ENCODE measurements at places on chromosomes 11 and 22. TPM values are rescaled to one million over a fixed set of nuclear protein-coding genes. Genes with fewer than 3 reads are reported as not detected.

Gene PHOX2A
- total RNA-seq: 3.2 TPM

Gene WDR74
- 46.8 TPM for total RNA-seq

Gene ARHGAP42
- 7.7 TPM for total RNA-seq

Gene SYT12
- not detected for total RNA-seq

Gene CASP5
- total RNA-seq: not detected

Gene MRGPRX4
- not detected for total RNA-seq

Gene MMP8
- not detected for total RNA-seq

Gene APOBEC3C
- total RNA-seq: 7.9 TPM

Gene RFPL3
- total RNA-seq: not detected

Gene MS4A4E
- total RNA-seq: 3.9 TPM

Gene SERPINH1
- total RNA-seq: 151 TPM

Gene OR8K3
- total RNA-seq: not detected

Gene TENM4
- 5.5 TPM for total RNA-seq

Gene HIPK3
- 320 TPM for total RNA-seq

Gene NOX4
- total RNA-seq: 23.7 TPM

Gene PRR33
- total RNA-seq: not detected

Gene RASL10A
- 0.73 TPM for total RNA-seq

DNA sequence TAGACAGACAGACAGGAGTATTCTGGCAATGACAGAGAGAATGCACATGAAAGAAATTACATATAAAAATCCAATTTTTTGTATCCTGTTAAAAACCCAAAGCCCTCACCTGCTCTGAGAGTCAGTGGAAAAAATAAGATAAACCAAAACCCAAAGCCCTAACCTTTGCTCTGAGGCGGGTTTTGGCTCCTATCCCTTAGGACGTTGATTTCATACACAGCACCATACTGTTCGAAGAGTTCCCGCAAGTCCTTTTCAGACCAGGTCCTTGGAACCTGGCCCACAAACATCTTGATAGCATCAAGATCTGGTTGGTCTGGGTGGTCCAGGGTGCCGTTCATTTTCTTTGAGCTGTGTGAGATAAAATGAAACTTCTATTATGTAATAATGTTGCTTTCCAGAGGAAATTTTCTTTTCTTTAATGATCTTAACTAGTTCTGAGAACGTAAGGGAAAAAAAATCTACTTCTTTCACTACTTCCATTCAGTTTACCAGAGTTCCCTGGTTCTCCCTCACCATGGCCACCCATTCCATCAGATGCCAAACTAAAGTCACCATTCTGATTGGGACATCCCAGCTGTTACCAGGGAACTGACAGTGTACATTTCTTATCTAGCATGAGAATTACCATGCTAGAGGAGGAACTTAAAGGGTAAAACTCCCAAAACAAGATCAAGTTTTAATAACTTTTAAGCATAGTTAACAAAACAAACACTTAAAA, 39.9 kb upstream of the RAPSN start:
- ATAC-seq: no peak

DNA sequence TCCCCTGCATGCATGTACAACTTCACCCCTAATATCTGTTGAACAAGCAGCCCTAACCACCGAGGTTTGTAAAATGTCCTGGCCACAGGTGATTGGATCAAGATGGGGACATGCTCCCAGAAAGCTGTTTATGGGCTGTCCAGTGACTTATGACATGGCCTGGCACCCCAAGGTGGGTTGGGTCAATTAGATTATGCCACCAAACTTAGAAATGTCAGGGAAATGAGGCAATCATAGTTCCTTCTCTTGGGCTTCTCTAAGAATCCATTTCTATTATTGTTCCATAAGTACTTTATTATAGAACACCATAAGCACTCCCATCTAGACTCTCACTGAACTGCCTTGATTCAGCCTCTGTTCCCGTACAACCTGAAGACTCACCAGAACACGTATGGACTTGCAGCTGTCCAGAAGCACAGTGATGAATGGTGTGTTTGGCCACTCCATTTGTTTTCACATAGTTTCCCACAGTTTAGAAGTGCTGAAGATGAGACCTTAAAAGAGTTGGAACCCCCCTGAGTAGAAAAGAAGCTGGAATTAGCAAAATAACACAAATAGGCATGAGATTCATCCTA, 45.5 kb upstream of the OLFML1 start:
- no peak for ATAC-seq

DNA sequence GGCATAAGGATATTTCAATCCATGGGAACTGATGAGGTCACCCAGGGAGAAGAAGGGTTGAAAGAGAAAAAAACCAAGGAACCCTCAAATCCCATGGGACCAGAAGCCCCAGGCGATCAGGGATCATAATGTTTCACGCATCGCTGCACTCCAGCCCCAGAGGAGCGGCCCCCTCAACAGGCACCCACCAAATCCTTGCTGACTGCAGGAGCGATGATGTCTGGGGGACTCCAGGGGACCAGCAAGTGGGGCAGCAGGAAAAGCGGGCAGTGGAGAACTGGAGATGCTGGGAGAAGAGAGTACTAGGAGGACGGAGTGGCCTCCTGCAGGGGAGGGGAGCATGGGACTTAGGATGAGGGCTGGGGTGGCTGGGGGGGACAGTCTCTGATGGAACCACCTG, 47.7 kb upstream of the LINC01488 start:
- ATAC-seq: no peak

DNA sequence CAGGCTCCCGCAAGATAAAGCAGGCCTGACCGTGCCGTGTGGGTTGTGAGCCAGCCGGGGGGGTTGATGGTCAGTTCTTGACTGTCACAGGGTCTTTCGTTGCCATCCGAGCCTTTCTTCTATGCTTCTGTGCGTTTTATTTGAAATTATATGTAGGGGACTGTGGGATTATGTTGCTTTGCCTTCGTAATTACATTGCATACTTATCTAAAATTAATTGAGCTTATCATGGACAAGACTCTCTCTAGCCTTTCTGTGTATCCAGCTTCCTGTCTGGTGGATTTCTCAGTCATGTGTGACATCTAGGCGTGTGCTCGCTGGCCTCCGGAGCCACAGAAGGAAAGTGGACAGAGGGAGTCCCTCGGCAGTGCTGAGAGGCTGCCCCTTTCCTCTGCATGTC, 93.2 kb downstream of the TBC1D22A start:
- no peak for ATAC-seq

GRCh38 chr11:16797776-16798175, 59.3 kb downstream of the C11orf58 start:
- ATAC-seq: no peak

DNA sequence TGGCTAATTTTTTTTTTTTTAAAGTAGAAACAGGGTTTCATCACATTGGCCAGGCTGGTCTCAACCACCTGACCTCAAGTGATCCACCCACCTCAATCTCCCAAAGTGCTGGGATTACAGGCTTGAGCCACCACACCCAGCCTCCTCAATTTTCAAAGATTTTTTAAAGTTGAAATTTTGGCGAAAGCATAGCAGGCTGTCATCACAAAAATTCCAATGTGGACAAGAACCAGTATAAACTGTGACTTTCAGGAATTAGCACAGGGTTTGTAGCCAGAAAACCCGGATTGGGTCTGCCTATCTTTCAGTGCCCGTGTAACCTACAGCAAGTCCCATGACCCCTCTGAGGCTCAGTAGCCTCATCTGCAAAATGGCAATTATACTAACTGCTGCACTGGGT, 80.2 kb downstream of the SGSM3 start:
- peak; percentile 35 for ATAC-seq

DNA sequence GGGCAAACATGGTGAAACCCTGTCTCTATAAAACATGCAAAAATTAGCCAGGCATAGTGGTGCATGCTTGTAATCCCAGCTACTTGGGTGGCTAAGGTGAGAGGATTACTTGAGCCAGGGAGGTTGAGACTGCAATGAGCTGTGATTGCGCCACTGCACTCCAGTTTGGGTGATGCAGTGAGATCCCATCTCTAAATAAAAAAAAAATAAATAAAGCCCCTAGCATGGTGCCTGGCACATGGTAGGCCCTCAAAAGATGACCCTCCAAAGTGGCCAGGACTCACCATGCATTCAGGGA, 74.6 kb downstream of the PTPRJ start:
- no peak for ATAC-seq

DNA sequence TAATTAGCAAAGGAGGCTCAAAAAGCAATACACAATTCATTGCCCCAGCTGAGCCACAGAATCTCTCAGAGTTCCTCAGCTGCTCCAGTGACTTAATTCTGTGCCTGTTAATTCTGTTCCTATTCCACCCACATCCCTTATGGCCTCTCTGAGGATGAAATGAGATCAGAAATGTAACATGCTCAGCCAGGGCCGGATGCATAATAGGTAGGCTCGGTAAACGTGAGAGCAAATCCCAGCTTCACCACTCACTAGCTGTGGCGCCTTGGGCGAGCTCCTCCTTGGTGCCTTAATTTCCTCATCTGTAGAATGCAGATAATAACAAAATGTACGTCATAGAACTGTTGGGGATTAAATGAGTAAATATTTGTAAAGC, 42.8 kb upstream of the DKK3 start:
- ATAC-seq: no peak

DNA sequence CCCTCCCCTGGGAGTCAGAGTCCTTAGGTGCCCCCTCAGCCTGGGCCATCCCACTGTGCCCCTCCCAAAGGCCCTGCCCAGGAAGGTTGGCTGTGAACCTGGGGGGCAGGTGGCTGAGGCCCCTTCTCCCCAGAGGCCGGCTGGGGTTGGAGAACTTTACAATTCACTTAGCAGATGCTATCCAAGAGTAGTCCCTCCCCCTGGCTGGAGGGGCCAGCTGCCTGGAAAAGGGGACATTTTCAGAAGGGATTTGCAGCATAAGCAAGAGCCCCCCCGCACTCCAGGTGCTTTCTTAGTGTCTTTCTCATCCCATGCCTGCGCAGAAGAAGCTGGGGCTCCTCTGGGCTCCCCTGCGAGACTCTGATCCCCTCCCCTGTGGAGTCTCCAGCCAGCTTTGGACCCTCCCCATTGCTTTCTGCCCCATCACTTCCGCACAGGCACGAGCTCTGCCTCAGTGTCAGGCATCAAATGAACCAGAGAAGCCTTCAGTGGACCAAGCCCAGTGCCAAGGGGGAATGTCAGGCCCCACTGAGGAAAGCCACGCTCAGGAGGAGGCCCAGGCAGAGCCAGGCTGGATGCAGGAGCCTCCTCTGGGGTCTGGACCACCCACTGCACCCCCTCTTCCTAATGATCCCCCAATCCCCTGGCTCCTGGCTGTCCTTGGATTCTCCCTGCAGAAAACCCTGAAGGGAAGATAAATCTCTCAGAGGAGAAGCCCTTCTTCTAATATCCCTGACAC, 3.7 kb downstream of the SSTR3 start:
- no peak for ATAC-seq

DNA sequence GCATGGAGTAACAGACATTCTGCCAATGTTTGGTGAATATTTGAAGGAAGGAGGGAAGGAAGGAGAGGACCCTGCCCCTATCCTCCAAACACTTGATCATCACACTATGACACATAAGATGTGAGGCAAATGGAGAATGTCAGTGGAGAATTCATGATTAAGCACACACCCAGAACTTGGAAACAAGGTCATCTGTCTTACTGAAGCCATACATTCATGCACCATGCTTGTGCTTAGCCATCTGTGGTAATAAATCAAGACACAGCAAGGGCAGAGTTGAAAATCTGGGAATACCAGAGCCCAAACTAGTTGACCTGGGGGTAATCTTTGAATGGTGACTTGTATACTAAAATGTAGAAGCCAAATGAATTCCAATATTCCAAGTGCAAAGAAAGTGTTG, 7.9 kb upstream of the TIMP3 start:
- no peak for ATAC-seq

GRCh38 chr11:32658639-32659406, 75.2 kb downstream of the EIF3M start:
- ATAC-seq: no peak

- ATAC-seq: no peak
Measured at GRCh38 chr11:12707500-12707880, 33.3 kb downstream of the TEAD1 start.

DNA sequence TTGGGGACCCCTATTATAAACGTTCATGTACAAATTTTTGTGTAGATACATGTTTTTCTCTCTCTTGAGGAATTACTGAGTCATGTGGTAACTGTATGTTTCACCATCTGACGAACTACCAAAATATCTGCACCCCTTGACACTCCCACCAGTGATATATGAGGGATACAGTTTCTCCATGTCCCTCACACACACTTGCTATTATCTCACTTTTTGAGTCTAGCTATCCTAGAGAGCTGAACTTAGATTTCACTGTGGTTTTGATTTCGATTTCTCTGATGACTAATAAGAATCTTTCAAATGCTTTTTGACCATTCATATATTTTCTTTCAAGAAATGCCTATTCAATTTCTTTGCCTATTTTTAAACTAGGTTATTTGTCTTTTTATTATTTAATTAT, 200.2 kb downstream of the PGR start:
- no peak for ATAC-seq

- ATAC-seq: no peak
Measured at GRCh38 chr22:48943567-48944432, 883.9 kb downstream of the BRD1 start.

GRCh38 chr11:111715142-111715816, 50.9 kb downstream of the PPP2R1B start:
- no peak for ATAC-seq

GRCh38 chr11:12765428-12765827, 91.2 kb downstream of the TEAD1 start:
- ATAC-seq: no peak

GRCh38 chr11:72647882-72648281, 26.3 kb downstream of the PDE2A start:
- ATAC-seq: no peak

DNA sequence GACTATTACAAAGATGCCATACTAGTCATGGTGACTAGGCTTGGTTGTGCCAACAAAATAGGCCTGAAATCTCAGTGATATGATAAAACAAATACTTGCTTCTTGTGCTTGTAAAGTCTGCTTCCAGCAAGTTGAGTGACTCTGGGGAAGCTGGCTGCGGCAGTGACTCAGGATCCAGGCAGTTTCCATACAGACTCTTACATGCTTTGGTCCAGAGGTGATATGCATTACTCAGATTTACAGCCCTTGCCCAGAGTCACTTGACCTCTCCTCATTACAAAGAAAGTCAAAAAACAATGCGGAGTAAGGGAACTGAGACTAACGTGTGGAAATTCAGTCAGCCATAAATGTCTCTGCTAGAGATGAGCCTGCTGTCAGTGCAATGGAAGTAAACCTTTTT, 387.5 kb downstream of the KCNA4 start:
- no peak for ATAC-seq

DNA sequence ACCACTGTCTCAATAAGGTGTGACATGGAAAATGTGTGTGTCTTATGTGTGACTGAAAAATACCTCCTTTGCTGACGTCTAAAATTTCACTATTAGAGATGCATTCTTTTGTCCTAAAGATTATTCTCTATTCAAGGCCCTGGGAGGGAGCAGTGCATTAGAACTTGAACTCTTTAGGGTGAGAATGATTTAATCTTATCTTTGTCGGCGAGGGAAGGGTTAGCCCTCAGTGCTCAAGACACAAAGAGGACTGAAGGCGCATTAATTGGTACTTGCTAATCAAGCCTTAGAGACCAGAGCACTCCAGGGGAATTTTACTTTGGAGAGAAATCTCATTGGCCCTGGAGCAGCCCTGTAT, 29.8 kb upstream of the PLET1 start:
- no peak for ATAC-seq

DNA sequence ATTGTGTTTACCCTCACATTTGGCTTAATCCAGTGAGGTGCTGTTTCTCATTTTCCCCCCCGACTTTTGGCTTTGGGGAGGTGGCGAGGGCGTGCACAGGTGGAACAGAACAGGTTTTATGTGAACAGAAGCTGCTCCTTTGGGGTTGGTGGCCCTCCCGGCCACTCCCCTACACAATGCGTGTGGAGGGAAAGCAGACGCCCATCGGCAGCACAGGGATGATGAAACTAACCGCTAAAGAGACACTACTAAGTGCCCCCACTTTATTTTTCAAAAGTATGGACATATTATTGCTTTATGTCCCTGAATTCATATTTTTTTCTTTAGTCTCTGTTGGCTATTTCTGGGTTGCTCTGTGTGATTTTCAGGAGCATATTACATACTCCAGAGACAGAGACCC, 160.9 kb downstream of the ENTHD1 start:
- ATAC-seq: no peak

All from gastroesophageal sphincter (tissue), 4 donors.